ENCODE measurements at places on chromosomes 1 and 21. TPM values are rescaled to one million over a fixed set of nuclear protein-coding genes. Genes with fewer than 3 reads are reported as not detected.
A peak's percentile ranks its signal among the peaks of the same experiment; 100 is the strongest.

DNA sequence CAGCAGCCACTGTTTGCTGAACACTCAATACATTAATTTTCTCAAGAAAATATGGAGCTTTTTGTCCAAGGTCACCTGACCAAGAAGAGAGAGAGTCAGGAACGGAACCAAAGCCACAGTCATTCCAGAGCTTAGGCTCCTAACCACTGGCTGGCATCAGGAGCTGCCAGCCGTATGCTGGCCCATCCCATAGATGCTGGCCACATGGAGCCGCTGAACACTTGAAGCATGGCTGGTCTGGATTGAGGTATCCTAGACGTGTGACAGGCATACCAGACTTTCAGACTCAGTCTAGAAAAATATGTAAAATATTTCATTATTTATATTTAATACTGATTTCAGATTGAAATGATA, 458.7 kb downstream of the MATN1 start:
- no peak for DNase-seq

DNA sequence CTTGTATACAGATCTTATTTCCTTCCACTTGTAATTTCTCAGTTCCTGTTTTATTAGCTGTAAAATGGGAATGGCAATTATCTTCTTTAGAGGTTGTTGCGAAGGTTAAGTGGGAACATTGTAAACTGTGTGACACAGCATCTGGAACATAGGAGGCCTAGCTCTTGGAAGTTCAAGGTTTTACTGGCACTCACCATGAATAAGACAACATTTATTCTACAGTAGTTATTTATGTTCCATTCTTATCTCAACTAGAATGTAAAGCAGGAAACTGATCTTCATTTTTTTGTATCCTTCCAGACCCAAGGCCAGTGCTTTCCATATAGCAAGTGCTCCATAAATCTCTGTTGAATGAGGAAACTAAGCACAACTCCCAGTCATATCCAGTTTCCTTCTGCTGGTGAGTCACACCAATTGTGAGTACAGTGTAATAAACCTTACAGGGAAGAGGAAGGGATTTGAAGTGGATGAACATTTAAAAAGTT, 1.4 kb downstream of the BCL10 start:
- DNase-seq: no peak

DNA sequence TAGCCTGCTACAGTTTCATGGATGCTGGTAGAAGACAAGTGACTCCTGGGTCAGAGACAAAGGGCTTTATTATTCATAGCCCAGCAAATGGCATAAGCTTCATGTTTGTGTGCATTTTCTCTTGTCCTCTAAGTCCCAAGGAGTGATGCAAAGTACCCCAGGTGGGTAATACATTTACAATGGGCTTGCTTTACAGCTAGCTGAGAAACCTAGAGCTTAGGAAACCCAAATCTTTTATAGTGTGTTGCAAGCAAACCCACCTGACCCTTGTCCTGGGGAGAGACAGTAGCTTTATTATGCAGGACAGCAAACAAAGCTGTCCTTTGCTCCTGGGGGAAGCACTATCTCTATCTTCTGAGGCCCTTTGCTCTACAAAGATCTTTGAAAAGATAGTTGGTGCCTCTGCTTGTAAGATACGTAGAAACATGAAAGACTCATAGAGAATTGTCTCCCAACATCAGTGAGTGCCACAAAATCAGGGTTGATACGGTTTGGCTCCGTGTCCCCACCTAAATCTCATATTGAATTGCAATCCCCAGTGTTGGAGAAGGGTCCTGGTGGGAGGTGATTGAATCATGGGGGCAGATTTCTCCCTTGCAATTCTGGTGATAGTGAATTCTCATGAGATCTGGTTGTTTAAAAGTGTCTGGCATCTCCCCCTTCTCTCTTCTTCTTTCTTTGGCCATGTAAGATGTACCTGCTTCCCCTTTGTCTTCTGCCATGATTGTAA, 315.8 kb upstream of the USP24 start:
- no peak for DNase-seq

- DNase-seq: peak; percentile 68
These were observed 18.8 kb downstream of the INKA2 start for GRCh38 chr1:111720274-111720976.

DNA sequence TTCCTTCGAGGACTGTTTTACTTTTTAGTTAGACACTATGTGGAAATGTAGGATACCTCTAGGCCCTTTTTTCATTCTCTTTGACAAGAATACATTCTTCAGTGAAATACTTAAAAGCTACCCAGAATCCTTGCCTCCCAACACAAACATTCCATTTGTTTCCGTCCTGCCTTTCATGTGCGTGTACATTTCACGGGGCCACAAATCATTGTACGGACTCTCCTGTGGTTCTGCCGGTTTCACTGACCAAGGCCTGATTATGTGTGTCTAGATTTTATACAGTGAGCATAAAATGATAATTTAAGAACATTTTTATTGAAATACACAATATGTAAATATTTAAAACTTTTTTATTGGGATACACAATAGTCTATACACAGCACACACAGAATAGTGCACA, 76.4 kb downstream of the RUNX3 start:
- no peak for DNase-seq

GRCh38 chr1:169676001-169676400, 35.4 kb downstream of the SELL start:
- DNase-seq: no peak

DNA sequence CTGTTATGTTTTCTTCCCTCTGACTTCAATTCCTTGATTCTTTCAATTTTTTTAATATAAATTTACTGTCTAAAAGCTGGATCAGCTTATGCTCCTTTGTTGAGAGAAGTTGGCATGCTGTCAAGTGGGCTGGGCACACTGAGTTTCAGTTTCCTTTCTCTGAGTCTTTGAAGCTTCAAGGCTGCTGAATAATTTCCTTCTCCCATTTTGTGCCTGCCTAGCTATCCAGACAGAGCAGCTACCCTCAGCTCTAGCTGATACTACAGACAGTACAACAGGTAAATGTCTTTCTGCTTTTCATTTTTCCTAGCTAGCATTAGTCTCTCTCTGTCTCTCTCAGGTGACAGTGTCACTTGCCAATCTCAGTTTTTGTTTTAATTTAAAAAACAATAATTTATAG, at the start of gene IFI44:
Gene IFI44, plus strand, starts transcription at position 204 of the 400 bp plus-strand sequence. CDS start 365 bp downstream, outside the sequence.
- DNase-seq: peak; percentile 84

DNA sequence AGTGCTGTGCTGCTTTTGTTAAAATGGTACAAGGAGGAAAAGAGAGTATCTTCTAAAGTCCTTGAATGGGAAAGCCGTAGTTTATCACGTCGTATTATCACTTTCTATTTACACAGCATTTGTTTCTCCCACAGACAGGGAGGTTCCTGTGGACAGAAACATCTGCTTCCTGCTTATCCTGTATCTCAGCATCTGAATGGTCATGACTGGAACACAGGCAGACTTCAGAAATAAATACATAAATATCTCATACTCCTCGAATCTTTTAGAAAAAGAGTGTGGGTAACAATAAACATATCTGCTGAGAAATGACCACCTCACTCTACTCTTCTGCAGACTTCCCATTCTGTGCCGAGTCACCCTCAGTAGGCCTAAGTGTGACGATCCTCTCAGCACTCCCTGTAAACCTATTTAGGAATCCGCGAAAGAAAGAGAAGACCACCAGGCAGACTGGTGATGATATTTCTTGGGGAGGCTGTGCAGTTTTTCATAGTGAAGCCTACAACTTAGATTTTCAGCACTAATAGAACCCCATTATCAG, 393.5 kb downstream of the SMYD3 start:
- no peak for DNase-seq

DNA sequence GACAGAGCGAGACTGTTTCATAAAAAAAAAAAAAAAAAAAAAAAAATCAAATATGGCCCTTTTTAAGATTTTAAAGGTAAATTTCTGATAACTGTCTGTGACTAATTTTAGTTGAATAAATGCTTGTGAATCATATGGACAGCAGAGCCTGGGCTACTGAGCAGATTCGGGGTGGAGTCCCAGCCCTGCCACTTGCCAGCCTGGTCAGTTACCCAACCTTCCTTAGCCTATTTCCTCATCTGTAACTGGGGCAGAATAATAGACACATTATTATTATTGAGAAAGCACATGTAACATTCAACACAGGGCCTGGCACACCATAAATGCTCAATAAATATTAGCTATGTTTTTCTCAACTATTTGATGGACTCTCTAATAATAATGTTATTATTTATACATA, 11.2 kb upstream of the H3-3A start:
- no peak for DNase-seq

DNA sequence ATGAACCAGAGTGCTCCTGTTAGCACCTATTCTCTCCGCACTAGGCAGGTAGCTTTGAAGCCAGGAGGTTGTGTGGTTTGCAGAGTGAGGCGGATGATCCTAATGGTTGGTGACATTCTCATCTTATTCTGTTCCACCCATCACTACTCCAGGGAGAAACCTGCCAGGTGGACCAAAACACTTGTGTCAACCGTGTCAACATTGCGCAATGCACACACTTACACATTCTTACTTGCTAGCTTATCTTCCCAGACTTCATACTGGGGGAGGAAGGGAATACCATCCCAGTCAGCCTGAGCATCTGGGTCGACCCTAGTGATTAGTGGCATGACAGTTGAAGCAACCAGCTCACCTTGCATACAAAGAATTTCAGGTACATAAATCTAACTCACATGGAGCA, 236.9 kb downstream of the RPS6KC1 start:
- no peak for DNase-seq

- no peak for DNase-seq
These were observed 62.3 kb upstream of the RUNX1 start for GRCh38 chr21:35111321-35111930.

DNA sequence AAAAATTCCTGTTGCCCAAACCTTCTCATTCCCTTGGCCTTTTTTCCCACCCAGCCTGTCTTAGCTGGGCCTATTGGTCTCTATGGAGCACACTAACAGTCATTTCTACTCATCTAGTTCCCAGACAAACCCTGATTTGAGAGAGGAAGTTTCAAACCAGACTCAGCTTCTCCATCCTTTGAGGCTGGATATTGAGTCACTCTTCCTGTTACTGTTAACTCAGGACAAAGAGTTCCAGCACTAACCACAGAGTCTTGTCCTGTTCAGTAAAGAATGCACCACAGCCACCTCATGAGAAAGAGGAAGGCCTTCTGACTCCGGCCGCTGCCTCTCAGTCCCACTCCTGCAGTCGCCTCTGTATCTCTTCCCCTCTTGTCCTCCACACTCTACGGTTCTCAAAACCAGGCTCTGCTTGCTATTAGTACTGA, 137.8 kb downstream of the PTPRC start:
- peak; percentile 60 for DNase-seq

- no peak for DNase-seq
These were observed 633.7 kb downstream of the LRRIQ3 start for GRCh38 chr1:73564294-73564693.

DNA sequence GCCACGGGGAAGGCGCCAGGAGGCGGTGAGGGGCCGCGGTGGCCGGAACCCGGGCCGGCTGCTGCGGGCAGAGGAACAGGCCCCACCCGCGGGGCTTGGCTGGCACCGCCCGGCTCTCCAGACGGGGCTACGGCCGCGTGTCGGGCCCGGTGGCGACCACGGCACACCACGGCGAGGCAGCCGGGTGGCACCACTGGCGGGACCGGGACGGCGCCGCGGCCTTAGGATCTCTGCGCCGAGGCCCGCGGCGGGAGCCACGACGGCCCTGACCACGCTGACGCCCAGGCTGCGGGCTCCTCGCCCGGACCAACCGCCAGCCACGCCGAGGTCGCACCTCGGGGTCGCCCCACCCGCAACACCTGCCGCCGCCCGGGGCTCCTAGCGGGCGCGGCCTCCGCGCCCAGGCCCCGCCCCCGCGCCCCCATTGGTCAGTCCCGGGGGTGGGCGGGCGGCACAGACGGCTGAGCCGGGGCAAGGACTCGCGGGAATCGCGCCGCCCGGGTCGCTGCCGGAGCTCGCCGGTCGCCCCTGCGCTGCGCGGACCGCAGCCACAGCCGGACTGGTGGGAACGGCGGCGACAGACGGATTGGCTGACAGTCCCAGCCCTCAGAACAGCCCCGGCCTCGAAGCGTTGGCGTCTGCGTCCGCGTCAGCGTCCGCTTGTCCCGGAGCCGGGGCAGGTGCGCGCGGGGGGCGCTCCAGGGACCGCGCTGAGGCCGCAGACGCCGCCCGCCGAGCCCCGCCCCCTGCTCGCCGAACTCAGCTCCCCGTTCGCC, at the start of gene BMP8A:
Gene BMP8A, plus strand, starts transcription at position 491 of the 776 bp plus-strand sequence. CDS start 356 bp downstream, outside the sequence.
- DNase-seq: peak; percentile 51

GRCh38 chr1:18644446-18644845, 13.8 kb downstream of the PAX7 start:
- no peak for DNase-seq

DNA sequence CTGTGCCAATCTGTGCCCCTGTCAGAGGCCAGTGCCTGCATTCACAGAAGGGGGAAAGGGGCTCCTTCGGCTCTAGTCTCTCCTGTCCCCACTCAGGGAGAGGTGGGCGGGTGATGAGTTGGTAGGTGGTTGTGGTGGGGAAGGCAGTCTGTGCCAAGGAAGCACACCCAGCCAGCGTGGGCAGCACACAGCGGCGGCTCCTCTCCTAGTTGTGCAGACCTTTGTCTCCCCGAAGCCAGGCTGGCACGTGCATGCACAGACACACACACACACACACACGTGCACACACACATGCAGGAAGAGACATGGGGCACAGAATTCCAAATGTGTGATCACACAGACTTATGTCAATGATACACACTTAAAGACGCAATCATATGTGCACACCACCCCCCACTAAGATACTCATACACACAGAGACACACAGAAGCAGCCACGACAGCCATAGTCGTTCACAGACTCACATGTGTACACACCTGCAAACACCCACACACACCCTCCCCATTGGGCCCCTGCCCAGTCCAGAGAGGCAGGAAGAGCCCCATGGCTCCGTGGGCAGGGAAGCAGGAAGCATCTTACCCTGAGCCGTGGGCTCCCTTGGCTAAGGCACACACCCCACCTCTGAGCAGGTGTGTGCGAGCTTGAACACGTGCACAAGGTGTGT, 16.4 kb downstream of the RIMS3 start:
- no peak for DNase-seq

DNA sequence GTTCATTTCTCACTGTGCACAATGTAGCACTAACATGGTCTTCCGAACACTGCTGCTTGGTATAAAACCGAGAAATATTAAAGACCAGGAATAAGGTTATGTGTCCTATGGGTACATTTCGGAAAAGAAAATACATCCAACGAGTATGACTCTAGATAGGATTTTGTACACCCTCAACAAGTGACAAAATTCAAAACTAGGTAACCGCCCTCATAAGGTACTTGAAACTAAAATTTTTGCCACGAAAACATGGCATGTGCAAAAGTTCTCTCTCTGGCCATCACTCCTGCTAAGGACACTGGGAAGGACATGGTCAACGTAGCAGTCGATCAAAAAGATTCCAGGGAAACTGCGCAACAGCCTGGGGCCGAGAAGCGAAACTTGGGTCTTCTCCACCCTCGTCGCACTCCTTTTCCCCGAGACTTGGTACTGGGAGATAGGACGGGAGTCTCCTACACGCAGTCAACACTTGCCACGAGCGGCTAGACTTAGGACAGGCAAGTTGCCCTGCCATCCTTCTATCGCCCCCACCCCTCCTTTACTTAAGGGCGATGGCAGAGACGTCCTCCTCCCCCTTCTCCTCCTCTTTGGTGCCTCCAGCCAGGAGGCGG, 338 bp upstream of the TOR1AIP1 start:
- no peak for DNase-seq

Gene NR1I3
- not detected for total RNA-seq

Gene TRIM63
- total RNA-seq: 208 TPM

Gene C1orf94
- total RNA-seq: not detected

Gene PLPPR5
- total RNA-seq: not detected

Gene RAB25
- total RNA-seq: not detected

Gene DCST1
- not detected for total RNA-seq

Gene KCNT2
- 6.9 TPM for total RNA-seq

Gene GPN2
- 12.6 TPM for total RNA-seq

Gene C8B
- not detected for total RNA-seq

Gene ZNF648
- total RNA-seq: not detected

Gene CRYZ
- total RNA-seq: 43.3 TPM

Gene ESPN
- 0.15 TPM for total RNA-seq
